ENCODE measurements at places on chromosomes 1 and 21.

DNA sequence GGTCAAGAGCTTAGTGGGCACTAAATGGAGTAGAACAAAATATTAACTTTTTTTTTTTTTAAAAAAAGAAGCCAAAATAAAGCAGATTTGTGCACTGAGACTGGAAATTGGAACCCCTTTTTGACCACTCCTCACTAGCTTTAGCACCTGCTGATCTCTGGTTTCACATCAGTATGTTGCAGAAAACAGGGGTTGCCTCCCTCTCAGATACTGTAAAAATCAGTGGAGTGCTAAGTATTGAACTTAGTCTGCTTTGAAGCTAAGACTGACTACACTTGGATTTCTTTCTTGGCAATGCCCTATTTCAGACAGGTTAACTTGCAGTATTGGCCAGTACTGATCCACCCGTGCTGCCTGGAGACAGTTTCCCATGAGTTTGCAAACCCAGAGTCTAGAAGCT lies 2.7 kb upstream of the KIAA0040 start:
- DNase-seq: no peak

- no peak for DNase-seq
These were observed 1.3 kb upstream of the XKR8 start for GRCh38 chr1:27958513-27958912.

- no peak for DNase-seq
These were observed 63.4 kb downstream of the WDR64 start for GRCh38 chr1:241715435-241715834.

GRCh38 chr1:41872074-41872473 lies 46.6 kb downstream of the HIVEP3 start:
- no peak for DNase-seq

GRCh38 chr1:50661626-50662025 lies 238.4 kb upstream of the DMRTA2 start:
- DNase-seq: no peak

- no peak for DNase-seq
These were observed 111.3 kb downstream of the SETD4 start for GRCh38 chr21:35948982-35949381.

- no peak for DNase-seq
These were observed 1283.7 kb downstream of the MRPL39 start for GRCh38 chr21:24323536-24323935.

DNA sequence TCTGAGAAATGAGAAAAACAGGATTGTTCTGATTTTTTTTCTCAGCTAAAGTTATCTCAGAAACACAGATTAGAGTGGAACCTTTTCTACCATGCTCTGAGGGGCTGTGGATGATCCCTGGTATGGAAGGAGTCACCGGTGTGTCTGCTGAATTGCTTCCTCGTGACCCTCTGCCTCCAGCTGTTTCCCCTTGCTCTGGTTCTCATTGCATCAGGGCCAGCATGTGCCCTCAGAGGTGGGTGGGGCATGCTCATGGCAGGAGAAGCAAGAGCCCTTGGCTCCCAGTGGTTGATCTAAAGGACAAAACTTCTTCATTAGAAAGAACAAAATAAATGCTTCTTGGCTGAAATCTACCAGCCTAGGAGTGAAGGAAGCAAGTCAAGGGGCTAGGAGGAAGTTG lies 183.2 kb upstream of the HMCN1 start:
- no peak for DNase-seq

DNA sequence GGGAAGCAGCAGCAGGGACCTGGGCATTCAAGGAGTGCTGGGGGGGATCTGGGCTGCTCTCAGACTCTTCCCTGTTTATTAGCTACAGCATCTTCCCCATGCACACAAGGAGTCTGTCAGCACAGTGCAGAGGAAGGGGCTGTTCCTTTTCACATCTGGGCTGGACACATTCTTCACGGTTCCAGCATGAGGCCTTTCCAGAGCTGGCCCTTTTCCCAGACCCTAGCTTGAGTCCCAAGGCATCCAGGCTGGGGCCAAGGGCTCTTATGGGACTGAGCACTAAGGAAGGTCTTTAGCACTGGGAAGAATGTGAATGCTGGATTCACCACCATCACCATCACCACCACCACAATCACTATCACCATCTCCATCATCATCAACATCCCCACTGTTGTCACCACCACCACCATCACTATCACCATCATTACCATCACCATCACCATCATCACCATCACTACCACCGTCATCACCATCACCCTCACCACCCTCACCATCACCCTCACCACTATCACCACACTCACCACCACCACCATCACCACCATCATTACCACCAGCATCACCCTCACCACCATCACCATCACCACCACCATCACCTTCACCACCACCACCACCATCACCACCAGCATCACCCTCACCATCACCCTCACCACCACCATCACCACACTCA lies 28.4 kb downstream of the PARK7 start:
- DNase-seq: no peak

All from hematopoietic multipotent progenitor cell treated with erythropoietin and hydrocortisone succinate and interleukin-3 and kit ligand, for 6 days (in vitro differentiated cells).